Mesothelial cell of epicardium (in vitro differentiated cells): ENCODE measurements at places on chromosomes 3 and 15.
A peak's percentile ranks its signal among the peaks of the same experiment; 100 is the strongest.

- DNase-seq = no peak
These were observed 146.8 kb downstream of the ROBO2 start for GRCh38 chr3:77186728-77187127.

- no peak for DNase-seq
These were observed 28.2 kb downstream of the NEK4 start for GRCh38 chr3:52742418-52743041.

DNA sequence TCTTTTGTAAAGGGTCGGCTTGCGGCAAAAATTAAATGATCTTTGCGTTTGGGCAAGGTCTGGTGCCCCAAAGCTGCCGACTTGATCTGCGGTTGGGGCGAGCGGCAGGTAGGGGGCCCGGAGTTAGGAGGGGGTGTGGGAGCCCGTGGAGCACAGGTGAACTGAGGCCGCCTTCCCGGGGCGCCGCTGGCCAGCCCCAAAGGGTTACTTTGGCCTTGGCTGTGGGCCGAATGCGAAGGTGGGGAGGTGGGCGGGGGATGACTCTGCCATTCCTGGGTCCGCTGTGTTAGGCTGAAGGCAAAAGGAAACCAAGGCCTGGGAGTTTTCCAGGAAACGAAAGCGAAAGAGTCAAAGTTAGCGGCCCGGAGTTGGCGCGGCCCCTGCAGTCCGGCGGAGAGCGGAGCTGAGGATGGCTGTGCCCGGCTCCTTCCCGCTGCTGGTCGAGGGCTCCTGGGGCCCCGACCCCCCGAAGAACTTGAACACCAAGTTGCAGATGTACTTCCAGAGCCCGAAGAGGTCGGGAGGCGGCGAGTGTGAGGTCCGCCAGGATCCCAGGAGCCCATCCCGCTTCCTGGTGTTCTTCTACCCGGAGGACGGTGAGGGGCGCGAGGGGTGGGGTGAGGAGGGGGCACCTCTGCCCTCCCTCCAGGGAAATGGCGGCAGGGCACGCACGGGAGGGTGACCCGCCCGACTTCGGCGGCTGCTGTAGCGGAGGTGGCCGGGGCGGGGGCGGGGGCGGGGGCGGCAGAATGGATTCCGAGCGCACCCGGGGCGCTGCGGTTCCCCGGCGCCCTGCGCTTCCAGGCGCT, at the start of gene PARP14:
Gene PARP14, plus strand, starts transcription at position 365 of the 809 bp plus-strand sequence. Its CDS starts 45 bp downstream, at position 410.
- DNase-seq = peak; percentile 23

- DNase-seq = no peak
These were observed 3.3 kb upstream of the SNX33 start for GRCh38 chr15:75644376-75644775.

- DNase-seq = peak; percentile 72
These were observed 64.1 kb upstream of the KLHL25 start for GRCh38 chr15:85858586-85859375.

GRCh38 chr3:15505479-15506165, 15.9 kb downstream of the COLQ start:
- no peak for DNase-seq

GRCh38 chr15:80404761-80405553, 775 bp downstream of the ARNT2 start:
- no peak for DNase-seq

DNA sequence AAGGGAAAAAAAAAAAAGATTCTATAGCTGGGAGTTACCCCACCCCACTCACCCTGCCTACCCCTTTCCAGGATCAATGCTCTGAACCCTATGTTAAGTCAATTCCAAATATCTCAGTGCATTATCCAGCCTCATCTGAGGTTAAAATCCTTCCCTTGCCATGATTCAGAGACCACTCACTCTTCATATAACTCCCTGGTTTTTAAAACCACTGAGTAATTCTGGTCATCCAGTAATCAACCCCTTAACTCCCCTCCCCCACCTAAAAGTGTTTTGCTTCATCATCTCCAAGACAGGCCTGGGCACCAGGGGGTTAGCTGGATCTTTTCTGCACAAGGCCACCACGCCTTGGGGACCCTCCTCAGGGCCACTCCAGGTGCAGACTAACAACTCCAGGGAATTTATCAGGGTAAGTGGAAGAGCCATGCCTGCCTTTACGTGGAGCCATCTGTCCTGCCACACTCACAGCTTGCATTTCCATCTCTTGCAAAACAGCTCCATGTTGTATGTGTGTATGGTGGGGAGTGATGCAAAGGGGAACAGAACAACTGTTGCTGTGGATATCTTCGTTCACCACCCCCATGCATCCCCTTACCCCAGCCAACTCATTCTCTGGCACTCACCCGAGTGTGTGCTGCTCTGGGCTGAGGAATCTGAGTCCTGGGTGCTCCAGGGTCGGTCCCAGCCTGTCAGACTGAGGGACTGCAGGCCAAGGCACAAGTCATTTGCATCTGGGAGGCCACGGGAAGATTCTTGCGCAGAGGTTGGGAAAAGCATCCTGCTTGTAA, 30.7 kb upstream of the RPS17 start:
- DNase-seq = no peak

- DNase-seq = no peak
These were observed 217.0 kb downstream of the ZNF621 start for GRCh38 chr3:40741729-40742128.

- no peak for DNase-seq
These were observed 200.7 kb downstream of the KCNH8 start for GRCh38 chr3:19348941-19349564.

DNA sequence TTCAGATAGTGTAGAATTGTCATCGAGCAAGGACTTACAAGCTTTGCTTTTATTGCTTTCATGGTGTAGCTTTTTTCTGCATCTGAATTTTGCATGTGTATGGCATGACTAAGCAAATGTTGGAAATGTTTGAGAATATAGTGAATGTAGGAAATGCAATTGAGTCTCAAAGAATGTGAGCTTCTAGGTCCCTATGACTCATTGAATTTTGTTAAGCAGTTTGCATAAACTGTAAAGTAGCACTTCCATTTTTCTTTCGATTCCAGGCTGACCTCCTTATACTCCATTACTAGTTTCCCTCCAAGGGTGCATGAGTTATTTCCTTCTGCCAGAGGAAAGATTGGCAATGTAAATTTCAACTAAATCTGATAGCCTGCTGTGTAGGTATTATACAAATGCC, 619.2 kb downstream of the DIPK2A start:
- no peak for DNase-seq

DNA sequence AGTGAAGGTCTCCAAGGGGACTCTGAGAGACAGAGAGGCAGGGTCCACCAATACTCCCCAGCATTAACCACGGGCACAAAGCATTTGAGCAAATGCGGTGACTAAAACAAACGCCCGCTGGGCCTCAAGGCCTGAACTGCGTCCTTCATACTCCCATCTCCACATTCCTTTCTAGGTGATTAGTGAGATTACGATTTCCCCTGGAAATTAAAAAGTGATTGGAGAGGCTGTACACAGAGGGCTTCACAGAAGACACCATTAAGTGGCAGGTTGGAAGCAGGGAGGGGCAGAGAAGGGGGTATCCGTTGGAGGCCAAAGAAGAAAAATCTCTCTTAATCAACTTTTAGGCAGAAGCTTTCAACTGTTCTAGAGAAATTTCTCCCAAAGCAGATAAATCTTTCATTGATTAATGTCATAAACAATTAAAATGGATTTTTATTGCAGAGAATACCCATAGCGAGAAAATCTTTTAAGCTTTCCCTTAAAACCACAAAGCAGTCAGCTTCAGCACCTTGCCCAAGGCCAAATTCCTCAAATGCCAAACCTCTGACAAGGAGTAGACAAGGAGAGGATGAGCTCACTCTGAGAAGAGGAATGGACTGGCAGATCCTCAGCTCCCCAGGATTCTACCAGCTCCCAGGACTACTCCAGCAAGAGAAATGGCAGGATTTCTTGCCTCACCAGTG, 38.2 kb downstream of the MB21D2 start:
- peak; percentile 50 for DNase-seq

- peak; percentile 10 for DNase-seq
These were observed 22.4 kb downstream of the ISG20 start for GRCh38 chr15:88661041-88661700.

- no peak for DNase-seq
These were observed 119.9 kb upstream of the GAP43 start for GRCh38 chr3:115503394-115503793.

- no peak for DNase-seq
These were observed 10.5 kb downstream of the TTC23 start for GRCh38 chr15:99238849-99239248.

DNA sequence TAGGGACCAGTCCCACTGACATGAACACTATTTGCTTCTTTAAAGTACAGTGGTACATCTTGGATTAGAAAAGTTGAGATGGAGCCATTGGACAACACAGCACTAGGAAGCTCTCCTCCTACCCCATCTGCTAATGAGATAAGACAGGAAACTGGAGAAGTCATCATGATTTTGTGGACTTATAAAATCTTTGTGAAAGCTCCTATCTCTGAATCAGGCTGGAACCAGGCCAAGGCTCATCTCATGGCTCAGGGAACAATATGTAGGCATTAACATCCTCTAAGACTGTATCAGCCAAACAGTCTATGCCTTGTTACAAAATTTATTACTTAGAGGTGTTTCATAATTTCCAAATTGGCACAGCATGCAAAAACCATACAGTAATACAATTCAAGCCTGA, 84.1 kb downstream of the BOC start:
- no peak for DNase-seq
